Activated naive CD4-positive, alpha-beta T cell treated with anti-CD3 and anti-CD28 coated beads for 36 hours (primary cell): ENCODE measurements at places on chromosomes 12 and 14. TPM values are rescaled to one million over a fixed set of nuclear protein-coding genes. Genes with fewer than 3 reads are reported as not detected.

DNA sequence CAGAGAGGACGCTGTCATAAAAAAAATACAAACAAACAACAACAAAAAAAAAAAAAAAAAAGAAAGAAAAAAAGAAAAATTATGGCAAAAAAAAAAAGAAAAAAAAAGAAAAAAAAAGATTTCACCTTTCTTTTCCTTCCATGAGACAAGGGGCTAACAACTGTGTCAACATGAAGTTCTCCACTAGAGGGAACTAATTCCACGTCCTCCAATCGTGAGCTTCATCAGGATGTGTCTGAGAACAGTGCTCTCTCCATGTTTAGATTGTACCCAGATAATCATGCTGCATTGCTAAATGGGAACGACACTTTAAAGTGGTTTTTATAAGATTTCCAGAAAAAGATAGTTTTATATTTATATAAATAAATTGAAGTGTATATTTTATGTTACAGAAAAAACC is 96.2 kb upstream of the PTPRB start:
- peak; percentile 16 for DNase-seq

DNA sequence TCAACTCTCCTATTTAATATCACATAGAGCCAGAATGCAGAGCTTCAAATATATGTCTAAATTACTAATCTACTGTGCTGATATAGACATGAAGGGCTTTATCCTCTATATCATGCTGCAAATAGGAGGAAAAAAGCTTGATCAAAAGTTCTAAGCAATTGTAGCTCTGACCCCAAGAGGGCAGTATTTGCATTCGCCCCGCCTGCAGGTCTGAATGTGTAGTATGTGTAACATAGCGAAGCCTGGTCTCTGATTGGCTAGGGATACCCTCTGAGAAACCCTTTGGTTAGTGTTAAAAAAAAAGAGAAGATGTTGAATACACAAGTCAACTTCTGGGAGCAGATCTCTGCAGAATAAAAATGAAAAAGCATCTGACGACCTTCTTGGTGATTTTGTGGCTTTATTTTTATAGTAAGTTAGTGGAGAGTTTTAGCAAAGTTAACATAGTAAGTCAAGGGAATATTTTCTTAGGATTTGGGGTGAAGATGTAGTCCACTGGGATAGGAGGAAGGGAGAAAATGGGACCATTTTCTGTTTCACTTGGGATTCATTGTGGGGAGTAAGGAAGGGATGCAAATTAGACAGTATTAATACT is 151.6 kb upstream of the OR4E1 start:
- DNase-seq, result peak; percentile 68

DNA sequence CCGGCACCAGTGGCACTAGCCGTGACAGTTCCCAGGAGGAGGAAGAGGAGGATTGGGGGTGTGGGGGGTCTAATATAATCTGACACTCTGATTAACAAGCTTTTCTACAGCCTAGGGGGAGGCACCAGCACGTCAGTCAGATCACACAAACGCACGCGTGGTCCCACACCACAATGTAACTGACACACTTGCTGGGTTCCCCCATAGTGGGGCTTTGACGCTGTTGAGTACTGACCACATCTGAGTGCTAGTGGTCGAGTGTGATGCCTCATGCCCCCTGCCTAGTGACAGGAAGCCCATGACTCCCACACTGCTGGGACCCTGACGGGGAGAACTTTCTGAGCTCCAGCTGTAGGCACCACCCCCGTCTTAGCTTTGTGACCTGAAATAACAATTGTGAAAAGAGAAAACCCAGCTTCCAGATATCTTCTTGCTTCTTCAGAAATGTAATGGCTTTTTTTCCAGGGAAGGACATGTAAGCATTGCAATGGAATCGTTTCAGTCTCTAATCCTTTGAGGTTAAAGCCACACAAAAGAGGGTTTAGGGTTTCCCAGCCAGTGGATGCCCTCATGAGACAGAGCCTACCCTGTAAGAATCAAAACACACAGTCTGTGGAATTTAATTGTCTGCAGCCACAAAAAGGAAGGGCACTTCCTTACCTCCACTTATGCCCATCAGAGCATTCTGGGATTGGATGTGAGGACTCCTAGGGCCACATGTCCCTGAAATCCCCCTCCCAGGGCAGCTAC is 183.9 kb downstream of the PIWIL1 start:
- DNase-seq, result no peak

DNA sequence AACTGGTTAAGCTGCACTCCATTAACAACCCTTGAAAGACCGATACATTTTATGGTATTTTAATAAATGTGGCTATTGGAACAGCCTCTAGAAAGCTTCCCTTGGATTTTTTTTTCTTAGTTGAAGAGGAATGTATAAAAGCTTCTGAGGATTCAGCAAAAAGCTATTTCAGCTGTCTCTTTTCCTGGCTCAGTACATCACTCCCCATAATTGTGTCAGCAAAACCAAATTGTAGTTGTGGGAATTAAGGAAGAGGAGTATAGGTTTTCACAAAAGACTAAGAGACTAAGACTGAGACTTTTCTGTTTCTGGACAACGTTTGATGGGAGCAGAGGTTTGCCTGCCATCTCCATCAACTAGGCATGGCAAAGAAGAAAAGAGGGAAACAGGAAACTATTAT is 106.5 kb downstream of the C12orf50 start:
- DNase-seq, result no peak

DNA sequence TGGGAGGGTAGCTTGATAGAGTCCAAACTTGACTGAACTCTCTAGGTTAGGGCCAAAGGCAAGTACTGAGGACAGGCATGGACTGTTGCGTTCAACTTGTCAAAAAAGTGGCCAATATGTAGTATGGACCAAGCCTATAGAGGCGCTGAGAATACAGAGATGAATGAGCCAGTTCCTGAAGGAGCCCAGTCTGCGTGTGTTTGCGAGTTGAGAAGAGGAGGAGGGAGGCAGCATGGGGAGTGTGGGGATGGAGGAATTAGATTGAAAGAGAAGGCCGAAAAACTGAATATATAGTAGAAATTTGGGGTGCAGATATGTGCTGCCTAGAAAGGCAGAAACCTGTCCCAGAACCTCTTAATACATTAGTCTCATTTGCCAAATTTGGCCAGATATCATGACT is 412.4 kb downstream of the PCNX1 start:
- DNase-seq, result peak; percentile 7

- DNase-seq, result no peak
Measured at GRCh38 chr14:80390906-80391305, 179.6 kb upstream of the DIO2 start.

GRCh38 chr12:3432868-3433267 is 58.1 kb upstream of the PRMT8 start:
- DNase-seq, result no peak

- DNase-seq, result no peak
Measured at GRCh38 chr12:44385964-44386363, 490.2 kb downstream of the NELL2 start.

- DNase-seq, result no peak
Measured at GRCh38 chr14:94015223-94015622, 10.9 kb upstream of the OTUB2 start.

GRCh38 chr14:31294746-31295405 is 87.3 kb upstream of the HECTD1 start:
- no peak for DNase-seq

GRCh38 chr12:131075194-131075593 is 121.5 kb downstream of the ADGRD1 start:
- no peak for DNase-seq

The IFT81 gene
- total RNA-seq, result 1.7 TPM

DNA sequence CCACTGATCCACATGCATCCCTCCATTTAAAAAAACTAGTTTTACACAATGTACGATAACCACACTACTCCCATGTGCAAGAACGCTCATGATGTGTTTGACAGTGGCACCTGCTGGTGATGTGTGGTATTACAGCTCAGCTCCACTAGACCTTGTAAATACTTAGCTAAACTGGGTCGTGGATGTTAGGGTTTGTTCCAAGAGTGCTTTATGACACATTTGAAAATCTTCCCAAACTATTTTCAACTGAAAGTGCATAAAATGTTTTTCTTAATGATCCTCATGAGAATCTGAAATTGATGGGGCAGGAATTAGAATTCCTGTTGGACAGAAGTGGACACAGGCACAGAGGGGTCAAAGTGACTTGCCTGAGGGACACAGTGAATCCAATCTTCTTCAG is 99.2 kb downstream of the SCARB1 start:
- peak; percentile 70 for DNase-seq

The NR1H4 gene
- not detected for total RNA-seq

DNA sequence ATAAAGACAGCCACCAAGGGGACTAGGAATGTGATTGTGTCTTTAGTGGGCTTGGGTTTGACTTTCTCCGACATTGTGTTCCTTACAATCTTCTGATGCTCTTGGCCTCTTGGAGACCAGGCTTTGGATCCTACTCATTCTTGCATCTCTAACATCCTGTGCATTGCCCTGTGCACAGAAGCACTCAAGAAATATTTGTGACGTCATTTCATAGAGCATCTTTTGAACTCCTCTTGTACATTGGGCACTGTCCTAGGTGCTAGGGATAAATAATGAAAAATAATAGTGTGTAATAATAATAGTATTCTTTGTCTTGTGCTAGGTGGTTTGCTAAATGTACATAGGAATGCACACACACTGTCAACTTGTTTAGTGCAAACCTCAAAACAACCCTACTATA is 108.8 kb upstream of the LHX5 start:
- no peak for DNase-seq

GRCh38 chr14:35558680-35559079 is 24.7 kb downstream of the INSM2 start:
- DNase-seq, result no peak

GRCh38 chr14:63501429-63501828 is 41.7 kb downstream of the PPP2R5E start:
- no peak for DNase-seq

GRCh38 chr14:72682188-72682587 is 211.7 kb downstream of the DPF3 start:
- no peak for DNase-seq

GRCh38 chr12:94429191-94429590 is 30.5 kb downstream of the CEP83 start:
- DNase-seq, result no peak

DNA sequence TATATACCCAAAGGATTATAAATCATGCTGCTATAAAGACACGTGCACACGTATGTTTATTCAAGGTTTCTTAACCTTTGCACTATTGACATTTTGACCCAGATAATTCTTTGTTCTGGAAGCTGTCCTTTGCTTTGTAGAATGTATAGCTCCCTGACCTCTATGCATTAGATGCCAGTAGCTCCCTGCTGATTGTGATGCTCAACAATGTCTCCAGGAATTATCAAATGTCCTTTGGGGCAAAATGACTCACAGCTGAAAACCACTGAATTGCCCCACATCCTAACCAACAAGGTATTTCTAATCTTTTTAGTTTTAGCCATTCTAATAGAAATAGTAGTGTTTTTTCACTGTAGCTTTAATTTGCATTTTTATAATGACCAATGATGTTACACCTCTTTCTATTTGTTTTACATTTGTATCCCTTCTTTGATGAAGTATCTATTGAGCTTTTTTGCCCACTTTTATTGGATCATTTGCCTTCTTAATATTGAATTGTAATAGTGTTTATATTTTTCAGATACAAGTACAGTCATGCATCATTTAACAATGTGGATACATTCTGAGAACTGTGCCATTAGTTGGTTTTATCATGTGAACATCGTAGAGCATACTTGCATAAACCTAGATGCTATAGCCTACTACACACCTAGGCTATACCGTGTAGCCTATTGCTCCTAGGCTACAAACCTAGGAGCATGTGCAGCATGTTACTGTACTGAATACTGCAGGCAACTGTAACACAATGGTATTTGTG is 10.4 kb upstream of the NOPCHAP1 start:
- no peak for DNase-seq

The RNASE7 gene
- total RNA-seq, result not detected

- DNase-seq, result no peak
Measured at GRCh38 chr12:113445544-113446171, 23.5 kb downstream of the SDSL start.

DNA sequence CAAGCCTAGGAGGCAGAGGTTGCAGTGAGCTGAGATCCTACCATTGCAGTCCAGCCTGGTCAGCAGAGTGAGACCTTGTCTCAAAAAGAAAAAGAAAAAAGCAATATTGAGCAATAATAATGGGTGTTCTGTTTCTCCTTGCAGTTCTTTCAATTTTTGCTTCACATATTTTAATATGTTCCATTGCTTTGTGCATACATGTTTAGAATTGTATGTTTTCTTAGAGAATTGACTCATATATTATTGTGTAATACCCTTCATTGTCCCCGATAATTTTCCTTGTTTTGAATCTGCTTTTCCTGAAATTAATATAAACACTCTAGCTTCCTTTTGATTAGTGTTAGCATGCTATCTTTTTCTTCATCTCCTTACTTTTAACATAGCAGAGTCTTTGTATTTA is 138.4 kb upstream of the NPAS3 start:
- no peak for DNase-seq

GRCh38 chr14:37810094-37810801 is 214.8 kb downstream of the TTC6 start:
- no peak for DNase-seq

GRCh38 chr12:6899837-6900519 is 4.6 kb upstream of the LRRC23 start:
- DNase-seq, result peak; percentile 45

The MSRB3 gene
- not detected for total RNA-seq

DNA sequence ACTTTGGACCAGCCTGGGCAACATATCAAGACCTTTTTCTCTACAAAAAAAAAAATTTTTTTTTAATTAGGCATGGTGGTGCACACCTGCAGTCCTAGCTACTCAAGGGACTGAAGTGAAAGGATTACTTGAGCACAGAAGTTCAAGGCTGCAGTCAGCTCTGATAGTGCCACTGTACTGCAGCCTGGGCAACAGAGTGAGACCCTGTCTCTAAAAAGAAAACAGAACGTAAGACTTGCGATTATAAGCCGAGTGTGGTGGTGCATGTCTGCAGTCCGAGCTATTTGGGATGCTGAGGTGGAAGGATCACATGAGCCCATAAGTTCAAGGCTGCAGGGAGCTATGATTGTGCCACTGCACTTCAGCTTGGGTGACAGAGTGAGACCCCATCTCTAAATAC is 76.0 kb downstream of the DENND5B start:
- no peak for DNase-seq

The LPAR5 gene
- total RNA-seq, result 2.2 TPM

GRCh38 chr14:37198273-37198598 is 499 bp downstream of the MIPOL1 start:
- DNase-seq, result no peak

- DNase-seq, result peak; percentile 12
Measured at GRCh38 chr14:37197421-37198272, at the start of gene MIPOL1. Gene MIPOL1, plus strand, starts transcription at chr14:37197937. Its CDS starts 49,952 bp downstream, at chr14:37247889.

DNA sequence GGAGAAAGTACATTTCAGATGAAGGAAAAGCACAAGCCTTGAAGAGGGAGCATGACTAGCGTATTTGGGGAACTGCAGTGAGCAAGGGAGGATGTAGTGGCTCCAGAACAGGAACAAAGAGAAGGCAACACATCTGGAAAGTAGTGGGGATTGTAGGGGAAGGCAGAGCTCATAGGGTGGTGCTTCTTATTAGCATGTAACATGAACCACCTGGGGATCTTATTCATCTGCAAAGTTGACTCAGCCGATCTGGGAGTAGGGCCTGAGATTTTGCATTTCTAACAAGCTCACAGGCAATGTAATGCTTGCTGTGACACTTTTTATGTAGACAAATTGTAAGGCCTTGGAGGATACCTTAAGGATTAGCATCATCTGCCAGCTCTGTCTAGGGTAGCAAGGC is 447.3 kb downstream of the NELL2 start:
- no peak for DNase-seq

The CLEC2B gene
- 30.7 TPM for total RNA-seq

The TROAP gene
- 67.4 TPM for total RNA-seq

- DNase-seq, result no peak
Measured at GRCh38 chr12:4918950-4919660, 9.4 kb downstream of the KCNA1 start.

The A2ML1 gene
- total RNA-seq, result not detected
